Stimulated activated CD4-positive, alpha-beta T cell treated with anti-CD3 and anti-CD28 coated beads, Interleukin-12 subunit alpha, Interleukin-12 subunit beta, amount 100 ng/mL, for 4 hours (primary cell): ENCODE measurements at places on chromosomes 11 and 22.

GRCh38 chr22:47278655-47279054 lies 516.2 kb downstream of the TBC1D22A start:
- no peak for DNase-seq

DNA sequence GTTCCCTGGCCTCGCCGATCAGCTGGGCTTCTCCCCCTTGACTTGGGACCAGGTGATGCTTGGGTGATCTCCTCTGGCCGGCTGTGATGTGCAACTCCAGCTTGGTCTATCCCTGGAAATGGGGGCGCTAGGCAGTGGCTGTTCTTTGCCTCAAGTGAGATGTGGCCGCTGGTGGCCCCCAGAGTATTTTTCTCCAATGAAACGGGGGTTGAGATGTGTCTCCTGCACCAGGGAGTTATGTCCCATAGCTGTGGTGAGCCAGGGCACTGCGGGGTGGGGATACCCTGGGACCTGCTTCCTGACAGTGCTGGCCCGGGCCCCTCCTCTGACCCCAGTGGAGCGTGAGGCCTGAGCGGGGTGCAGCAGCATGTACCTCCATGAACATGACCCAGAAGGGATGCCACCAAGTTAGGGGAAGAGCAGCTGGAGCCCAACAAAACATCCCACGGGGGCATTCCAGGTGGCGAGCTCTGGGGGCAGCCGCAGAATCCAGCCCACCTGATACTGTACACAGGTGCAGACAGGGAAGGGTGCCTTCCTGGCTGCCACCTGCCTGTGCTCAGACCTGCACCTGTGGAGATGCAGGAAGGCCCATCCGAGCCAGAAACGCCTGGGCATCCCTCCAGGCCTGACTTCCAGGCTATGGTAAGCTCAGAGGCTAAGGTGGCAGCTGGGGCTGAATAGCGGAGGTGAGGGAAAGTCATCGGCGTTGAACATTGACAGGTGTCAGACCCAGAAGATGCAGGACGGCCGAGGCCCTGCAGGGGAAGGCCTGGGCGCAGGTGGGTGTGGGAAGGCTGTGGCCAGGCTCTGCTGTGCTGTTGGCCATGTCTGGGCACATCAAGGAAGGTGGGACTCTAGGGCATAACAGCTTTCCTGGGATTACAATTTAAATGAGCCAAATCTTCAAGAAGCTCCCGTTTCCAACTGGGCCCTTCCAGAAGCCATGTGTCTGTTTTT lies 97.3 kb downstream of the CTTN start:
- no peak for DNase-seq

DNA sequence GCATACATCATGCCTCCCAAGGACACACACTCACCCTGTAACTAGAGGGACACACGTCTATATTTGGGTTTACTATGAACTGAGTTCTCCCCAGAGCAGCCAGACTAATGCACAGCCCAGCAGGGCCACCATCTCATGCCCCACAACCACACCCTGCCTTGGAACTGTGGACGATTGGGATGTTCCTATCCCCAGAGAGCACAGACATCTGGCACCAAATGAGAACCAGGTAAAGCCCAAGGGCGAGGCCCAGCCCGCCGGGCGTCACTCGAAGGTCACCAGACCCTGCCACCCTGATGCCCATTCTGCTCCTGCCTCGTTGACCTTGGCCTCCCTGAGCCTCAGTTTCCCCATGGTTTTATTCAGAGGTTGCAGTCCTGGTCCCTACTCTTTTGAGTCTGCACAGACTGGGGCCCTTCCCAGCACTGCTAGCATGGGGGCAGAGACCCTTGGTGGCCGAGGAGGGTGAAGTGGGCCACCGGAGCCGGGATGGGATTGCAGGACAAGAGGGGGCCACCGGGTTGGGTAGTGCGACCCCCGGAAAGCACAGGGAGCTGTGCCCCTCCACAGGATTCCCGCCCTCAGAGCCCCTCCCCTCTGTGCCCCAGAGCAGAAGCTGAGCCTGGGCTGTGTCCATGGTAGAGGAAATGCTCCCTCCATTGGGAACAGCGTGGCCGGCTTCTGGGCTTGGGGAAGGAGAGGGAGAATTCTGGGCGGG lies 56.8 kb downstream of the IGLL5 start:
- no peak for DNase-seq

DNA sequence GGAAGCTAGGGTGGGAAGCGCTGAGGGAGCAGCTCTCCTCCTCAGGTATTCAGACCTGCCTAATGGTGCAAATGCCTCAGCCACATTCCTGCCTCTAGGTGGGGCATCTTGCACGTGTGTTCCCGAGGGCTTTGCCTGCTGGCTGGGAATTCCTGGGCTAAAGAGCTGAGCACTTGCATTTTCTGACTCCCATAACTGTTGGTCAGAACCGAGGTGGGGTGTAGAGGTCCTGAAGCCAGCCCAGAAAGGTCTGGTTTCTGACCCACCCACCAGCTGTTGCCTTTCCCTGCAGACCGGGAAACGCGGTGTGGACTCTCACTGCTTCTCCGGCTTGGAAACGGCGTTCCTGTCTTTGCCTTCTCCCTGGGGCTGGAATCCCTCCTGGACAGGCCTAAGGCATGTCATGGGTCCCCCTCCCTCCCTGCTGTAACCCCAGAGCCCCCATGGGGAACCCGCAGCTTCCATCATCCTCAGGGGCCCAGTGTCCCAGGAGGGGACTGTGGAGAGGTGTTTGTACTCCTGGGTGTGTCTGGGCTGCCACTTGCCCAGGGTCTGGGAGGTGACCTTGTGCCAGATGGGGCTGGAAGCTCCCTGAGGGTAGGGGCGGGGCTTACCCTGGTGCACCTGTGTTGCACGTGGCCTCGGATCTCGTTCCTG lies 24.0 kb upstream of the SMIM38 start:
- no peak for DNase-seq

DNA sequence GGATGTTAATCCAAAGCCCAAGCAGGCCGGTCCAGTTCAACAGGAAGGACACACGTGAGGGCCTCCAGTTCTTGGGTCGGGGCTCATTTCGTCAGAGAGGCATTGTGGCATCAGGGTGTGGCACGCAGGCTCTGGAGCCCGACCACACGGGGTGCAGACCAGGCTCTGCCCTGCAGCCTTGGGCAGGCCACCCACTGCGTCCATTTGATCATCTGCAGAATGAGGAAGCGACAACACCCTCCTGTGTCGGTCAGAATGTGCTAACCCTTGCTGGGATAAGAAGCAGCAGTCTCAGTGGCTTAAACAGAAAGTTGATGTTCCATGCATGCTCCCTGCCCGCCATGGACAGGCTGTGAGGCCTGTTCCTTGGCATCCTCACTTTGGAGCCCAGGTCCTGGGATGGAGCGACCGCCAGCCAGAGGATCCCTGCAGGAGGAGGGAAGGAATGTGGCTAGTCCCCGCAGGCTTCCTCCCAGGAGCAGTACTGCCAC lies 10.8 kb downstream of the RIBC2 start:
- no peak for DNase-seq

DNA sequence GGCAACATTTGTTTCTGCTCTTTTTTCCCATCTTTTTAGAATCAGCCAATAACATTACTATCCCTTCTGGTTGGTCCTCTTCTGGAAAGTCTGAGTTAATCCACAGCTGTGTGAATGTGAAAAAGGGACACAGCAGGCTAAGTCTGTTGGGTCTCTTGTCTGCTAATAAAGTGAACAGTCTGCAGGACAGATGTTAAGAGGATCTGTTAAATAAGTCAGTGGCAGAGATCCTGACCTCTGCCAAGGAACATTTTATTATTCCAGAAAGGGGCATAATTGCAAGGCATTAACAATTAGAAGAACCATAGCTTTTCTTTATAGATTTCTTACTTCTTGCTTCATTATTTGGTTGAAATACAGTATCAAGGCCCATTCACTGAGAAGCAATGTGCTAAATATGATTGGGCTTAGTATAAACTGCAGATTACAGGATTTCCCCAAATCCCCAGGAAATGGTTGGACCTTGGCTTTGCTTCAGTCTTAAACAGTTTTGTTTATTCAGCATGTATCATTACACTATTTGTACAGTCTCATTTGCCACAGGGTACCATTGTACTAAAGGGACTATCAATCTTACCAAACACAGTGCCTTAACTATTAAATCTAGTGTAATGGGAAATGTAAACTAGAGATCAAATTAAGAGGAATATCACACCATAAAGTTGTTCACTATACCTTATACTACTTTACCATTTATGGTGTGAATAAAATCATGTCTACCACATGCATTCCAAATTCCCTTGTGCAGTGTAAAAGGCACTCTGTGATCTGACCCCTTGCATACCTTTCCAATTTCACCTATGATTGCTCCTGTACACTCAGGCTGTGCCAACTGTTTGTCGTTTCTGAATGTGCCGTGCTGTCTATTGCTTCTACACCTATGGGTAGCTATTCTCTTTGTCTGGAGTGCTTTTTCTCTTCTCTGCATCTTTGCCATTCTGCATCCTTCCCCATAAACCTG lies 274.0 kb downstream of the SOX6 start:
- no peak for DNase-seq

DNA sequence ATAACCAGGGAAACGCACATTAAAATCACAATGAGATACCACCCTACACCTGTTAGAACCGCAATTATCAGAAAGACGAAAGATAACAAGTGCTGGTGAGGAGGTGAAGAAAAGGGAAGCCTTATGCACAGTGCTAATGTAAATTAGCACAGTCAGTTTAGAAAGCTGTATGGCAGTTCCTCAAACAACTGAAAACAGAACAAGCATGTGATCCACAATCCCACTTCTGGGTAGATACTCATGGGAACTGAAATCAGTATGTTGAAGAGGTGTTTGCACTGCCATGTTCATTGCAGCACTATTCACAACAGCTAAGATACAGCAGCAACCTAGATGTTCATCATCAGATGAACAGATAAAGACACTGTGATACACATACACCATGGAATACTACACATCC lies 75.0 kb upstream of the CCND1 start:
- DNase-seq = no peak

- no peak for DNase-seq
Observed at GRCh38 chr11:66116576-66117361, 46.7 kb downstream of the PACS1 start.

- no peak for DNase-seq
Observed at GRCh38 chr11:78465169-78465942, 47.7 kb upstream of the GAB2 start.

DNA sequence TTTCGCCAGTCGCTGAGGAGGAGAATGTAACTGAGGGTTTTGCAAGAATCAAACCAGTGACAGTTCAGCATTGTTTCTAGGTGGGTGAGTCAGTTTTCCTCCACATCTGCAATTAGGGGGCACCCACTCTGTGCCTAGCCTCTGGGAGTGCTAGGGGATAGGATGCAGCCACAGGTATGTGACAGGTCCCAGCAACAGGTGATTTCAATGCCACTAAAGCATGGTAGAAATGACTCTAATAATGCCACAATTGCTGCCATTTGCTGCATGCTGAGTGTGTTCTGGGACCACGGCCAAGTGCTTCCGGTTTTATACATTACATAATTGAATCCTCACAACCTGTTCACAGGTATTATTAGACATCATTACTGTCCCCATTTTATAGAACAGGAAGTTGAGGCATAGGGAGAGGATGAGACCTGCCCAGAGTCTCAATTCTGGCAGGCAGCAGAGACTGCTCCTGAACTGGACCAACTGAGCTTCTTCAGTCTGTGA lies 556 bp downstream of the CRYBB2 start:
- no peak for DNase-seq

DNA sequence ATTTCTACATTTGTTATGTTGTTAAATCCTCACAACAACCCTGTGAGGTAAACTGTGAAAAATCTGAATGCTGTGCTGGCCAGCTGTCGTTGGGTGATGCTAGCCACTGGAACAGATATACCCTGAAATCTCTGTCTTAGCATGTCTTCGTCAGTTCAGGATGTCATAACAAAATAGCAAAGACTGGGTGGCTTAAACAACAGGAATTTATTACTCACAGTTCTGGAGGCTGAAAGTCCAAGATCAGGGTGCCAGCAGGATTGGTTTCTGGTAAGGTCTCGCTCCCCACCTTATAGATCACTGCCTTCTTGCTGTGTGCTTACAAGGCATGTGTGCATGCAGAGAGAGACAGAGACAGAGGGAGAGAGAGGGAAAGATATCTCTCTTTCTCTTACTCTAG lies 211.7 kb downstream of the C11orf91 start:
- DNase-seq = no peak

GRCh38 chr11:67630228-67630942 lies 648 bp upstream of the NUDT8 start:
- DNase-seq = peak; percentile 97

DNA sequence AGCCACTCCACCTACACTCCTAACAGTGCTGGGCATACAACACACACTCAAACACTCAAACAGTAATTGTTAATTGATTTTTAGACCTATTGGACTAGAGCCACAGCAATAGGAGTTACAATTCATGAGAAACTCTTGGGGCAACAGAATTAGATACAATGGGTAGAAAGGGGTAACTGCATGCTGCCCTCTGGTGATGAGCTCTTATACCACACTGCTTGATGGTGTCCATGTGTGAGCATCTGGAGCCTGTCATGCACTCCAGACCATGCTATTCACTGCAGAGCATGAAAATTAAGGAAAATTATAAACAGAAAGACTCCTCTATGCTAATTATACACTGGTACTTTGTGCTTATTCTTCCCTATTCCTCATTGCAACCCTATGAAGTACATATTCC lies 975.5 kb upstream of the CCDC90B start:
- DNase-seq = no peak
